ENCODE measurements at places on chromosomes 6 and 20.

DNA sequence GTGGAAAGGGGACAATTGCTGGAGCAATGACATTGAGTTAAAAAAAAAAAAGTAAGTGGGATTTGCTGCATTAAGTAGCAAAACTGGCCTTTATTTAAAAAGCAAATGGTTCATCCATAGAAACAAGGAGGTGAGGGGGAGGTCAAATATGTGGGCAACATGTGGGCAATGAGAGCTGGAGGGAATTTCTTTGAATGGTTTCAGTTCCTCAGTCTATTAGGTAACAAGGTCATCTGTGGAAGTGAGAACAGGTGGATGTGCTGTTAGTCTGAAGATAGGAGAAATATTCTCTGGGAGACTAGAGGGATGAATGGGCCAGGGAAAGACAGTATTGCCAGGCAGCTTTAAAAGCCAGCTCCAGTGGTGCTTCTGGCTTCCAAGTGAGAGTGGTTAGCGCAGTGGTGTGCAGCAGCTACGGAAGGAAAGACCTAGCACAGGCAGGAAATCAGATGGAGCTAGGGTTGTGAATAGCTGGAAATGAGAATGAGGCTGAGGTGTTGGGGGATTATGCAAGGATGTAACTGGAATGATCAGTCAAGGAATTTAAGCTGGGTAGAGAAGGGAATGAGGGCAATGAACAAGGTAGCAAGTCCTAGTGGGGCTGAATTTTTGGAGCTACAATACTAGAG is 727.6 kb downstream of the PTPRT start:
- no peak for DNase-seq

DNA sequence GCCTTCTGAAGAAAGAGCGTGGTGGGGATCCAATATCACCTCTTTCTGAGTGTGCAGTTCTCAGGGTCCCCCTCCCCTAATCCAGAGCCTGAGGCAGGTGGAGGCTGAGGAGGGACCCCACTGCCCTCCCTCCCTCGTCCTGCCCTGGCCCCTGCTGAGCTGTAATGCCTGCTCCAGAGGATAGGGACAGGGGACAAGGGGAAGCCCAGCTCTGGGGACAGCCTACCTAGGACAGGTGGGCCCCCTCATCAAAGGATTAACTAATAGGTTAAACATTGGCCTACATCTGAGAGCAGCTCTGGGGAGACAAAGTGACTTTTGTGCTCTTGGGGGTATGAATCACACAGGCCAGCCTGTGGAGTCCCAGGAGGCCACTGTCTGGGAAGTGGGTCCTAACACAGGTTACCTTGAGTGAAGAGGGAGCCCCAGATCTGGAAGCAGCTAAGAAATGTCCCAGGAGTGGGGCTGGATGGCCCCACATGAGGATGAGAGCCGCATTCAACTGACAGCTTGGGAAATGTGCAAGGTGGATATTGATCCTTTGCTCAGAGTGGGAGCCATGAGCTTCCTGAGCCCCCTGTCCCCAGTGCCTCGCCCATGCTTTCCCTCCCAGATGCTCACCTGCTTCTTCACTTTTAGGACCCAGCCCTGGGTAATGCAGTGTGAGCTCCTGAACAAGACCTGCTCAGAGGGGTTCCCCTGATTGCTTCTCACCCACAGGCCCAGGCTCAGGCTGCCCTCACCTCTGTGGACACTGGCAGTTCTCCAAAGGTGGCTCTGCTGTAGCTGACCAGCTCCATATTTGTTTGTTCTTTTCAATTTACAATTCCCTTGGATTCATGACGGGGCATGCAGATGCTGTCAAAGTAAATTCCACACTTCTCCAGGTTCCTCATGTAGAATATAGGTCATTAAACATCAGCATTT is 17.8 kb upstream of the CST9L start:
- no peak for DNase-seq

- DNase-seq, result no peak
Measured at GRCh38 chr6:89443658-89444057, 10.7 kb downstream of the ANKRD6 start.

GRCh38 chr6:1593286-1593957 is 16.3 kb upstream of the FOXC1 start:
- no peak for DNase-seq

DNA sequence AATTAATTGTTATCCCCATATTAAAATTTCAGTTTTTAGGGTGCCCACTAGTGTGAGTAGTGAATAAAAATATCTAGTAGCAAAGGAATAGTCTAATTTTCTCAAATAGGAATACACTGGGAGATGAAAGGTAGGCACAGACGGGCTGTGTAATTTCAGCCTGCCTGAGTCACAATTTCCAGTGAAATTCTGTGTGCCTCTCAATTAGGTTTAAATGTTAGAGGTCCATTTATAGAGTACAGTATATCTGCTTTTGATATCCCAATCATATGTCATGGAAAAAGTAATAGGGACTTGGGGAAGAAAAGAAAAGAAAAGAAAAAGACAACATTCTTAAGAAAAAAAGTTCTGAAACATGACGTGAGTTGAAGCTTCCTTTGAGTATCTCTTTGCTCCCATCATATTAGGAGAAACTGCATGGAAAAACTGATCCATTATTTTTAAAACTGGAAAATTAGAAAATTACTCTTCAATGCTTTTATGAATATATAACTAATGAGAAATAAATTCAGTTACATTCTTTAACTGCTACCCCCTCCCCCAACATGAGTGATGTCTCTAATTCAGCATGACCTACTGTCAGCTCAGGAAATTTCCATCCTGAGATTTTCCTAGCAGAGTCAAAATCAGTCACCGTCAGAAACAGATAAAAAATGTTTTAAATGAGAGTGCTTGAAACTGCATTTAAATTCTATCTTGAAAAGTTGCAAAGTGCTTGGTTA is 473.8 kb upstream of the HSF2 start:
- no peak for DNase-seq

DNA sequence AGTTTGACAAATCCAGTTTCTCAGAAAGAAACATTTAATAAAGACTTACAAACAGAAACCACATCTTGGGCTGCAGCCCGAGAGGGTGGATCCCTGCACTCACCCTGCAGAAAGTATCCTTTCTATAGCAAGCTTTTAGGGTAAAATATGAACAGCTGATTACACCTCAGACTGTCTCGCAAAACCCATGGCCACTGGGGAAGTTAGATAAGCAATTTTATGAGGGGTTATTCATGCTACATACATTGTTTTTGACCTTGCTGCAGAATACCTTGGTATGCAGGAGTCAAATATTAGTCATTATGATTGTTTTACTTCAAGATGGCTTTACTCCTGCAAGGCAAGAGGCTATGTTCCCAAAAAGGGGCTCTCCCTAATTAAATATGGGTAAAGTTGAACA is 126.9 kb downstream of the OR2B2 start:
- no peak for DNase-seq

DNA sequence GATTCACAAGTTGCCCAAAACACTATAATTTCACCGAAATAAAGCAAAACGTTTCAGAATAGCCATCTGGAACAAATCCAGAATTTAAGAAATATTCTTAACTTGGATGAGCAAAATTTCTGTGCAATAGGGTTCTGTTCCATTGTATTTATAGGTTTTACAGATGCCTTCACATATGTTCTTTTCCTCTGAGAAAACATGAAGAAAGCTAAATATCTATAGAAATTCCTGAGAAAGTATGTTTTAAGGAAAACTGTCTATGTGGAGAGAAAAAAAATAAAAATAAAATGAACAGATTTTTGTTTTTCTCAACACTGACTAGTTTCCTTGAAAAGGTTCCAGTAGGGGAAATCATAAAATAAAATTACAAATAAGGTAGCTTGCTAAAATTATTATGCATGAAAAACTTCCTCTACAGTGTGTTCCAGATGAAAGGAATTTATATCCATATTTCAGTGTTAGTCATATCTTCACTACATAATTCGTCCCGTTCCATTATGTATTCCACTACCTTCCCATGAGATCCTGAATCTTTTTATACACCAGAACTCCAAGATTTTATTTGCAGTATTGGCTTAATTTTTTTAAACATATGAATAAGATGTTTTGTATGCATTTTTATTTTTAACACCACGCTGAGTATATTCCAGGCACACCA is 42.4 kb upstream of the TMX4 start:
- no peak for DNase-seq
